ENCODE measurements at places on chromosomes 12 and 14.

- DNase-seq: no peak
These were observed 1052.9 kb downstream of the TMTC2 start for GRCh38 chr12:83739607-83740006.

GRCh38 chr12:47824198-47824597, 4.5 kb upstream of the HDAC7 start:
- no peak for DNase-seq

GRCh38 chr12:89215196-89215595, 137.1 kb downstream of the DUSP6 start:
- no peak for DNase-seq

GRCh38 chr14:32183151-32184058, 18.4 kb upstream of the RNU6-7 start:
- no peak for DNase-seq

GRCh38 chr12:120239776-120240494, 25.6 kb downstream of the PXN start:
- no peak for DNase-seq

GRCh38 chr12:14479004-14479403, 88.7 kb downstream of the PLBD1 start:
- no peak for DNase-seq

- DNase-seq: no peak
These were observed 117.3 kb downstream of the BEGAIN start for GRCh38 chr14:100469632-100470522.

DNA sequence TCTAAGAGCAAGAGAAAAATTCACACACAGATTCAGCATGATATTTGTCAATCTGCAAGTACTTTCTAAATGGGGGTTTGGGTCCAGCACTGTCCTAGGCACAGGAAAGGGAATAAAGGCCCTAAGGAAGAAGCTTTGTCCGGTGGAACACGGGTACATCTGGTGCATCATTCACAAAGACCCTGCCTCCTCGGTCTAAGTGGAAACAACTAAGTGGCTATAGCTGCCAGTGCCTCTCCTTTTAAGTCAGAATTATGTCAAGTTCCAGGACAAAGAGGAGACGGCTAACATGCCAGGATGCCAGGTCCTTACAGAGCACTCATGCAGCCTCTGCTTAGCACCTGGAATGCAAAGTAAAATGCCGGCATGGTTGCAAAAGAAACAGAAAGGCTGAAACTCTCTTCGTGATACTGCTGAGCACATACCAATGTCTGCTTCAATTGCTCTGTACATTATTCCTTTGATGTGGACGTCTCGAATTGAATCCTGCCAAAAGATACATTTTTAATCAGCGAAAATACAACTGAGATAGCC, 47.5 kb downstream of the NT5DC3 start:
- no peak for DNase-seq

- no peak for DNase-seq
These were observed 312.3 kb upstream of the DIO2 start for GRCh38 chr14:80523518-80524117.

- DNase-seq: no peak
These were observed 14.7 kb downstream of the KRT2 start for GRCh38 chr12:52637299-52637698.

DNA sequence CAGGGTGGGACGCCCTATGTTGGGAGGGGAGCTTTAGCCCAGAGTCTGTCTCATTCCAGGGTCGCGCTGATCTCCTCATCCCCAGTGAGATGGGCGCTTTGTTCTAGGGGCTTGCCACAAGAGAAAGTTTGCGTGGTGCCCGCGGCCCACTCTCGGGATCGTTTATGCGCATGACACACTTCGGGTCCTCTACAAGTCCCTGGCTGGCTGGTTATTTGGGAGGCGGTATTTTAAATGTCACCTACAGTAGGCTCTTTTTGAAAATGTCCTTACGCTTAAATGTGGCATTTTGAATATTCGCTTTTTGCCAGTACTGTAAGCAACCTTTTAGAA, 541 bp downstream of the GOLT1B start:
- no peak for DNase-seq

GRCh38 chr14:32129124-32129523, 52.0 kb downstream of the ARHGAP5 start:
- no peak for DNase-seq

GRCh38 chr12:1972856-1973317, 31.4 kb downstream of the DCP1B start:
- DNase-seq: no peak

- DNase-seq: no peak
These were observed 5.3 kb upstream of the UBC start for GRCh38 chr12:124919521-124920352.

GRCh38 chr12:117098361-117099217, 627 bp downstream of the TESC start:
- DNase-seq: no peak

- no peak for DNase-seq
These were observed 32.6 kb downstream of the MLXIP start for GRCh38 chr12:122111089-122111641.

DNA sequence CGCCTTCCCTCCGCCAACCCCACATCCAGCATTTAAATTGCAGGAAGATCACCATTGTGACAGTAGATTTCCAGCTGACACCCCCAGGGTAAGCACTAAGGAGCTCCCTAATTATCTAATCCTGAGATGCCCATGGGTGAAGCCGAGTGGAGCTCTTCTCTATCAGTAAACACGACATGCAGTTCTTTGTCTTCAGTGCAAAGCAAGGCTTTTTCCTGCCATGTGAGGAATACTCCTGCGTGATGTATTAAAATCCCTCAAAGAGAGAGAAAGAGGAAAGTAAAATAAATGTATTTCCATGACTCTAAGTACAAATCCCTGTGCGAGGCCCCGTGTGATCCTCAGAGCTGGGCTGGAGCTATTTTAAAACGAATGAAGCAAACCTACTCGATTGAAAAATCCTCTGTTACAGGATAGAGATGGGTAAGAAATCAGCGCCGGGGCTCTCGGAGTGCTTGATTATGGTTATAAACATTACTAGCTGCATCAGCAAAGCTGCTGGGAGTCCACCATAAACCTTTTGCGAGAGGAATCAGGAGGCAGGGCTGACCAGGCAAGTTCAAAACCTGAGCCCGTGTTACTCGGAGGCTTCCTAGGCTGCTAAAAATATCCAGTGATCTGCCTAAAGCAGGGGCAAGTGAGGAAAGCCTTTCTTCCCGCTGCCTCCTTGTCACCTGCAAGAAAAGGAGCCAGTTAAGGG, 61.5 kb downstream of the MAP1LC3B2 start:
- DNase-seq: no peak

GRCh38 chr12:64821116-64821630, 3.3 kb upstream of the TBC1D30 start:
- DNase-seq: no peak

DNA sequence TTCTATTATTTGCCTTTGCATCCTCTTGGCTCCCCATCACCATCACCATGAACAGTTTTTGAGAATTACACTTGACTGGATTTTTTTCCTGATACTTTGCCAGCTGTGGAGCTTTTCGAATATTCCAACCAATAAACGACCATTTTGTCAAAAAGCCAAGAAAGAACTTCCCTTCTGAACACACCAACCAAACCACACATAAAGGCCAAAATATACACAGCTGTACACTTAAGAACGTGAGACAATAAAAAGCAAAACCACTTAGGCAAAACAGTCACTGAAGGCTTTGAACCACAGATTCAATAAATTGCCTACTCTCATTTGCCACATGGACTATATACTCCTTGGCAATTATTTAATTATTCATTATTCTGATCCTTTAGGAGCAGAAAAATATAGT, 1.1 kb downstream of the C14orf93 start:
- peak; percentile 25 for DNase-seq

DNA sequence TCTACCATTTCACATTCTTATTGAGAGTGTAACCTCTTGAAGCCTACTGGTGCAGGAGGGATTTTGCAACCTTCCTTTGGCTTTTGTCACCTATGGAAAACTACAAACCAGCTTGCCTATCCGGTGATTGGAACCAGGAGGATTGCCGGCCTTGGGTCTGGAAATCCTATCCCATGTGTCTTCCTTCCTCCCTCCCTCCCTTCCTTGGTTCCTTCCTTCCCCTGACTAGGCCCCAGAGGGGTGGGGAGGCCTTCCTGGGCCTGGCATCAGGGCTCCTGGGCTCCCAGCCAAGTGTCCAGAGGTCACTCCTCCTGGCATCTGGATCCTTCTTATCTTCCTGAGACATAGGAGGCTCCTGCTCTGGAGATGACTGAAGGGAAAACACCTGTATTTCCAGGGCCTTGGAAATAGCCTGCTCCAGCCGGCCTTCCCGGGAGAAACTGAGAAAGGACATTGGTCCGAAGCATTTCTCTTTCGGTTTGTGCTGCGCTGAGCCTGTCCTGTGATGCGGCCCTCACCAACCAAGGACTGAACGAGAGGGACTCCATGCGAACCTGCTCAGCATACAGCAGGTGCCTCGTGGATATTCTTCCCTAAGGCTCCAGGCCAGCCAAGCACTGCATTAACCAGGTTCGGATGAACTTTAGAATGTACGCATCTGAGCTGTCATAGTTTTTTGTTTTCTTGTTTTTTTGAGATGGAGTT, 43.4 kb downstream of the PSMA6 start:
- no peak for DNase-seq

- DNase-seq: no peak
These were observed at the start of gene PTPRQ for GRCh38 chr12:80443974-80444666. TSS of gene PTPRQ (plus strand) at chr12:80444235. CDS start at chr12:80444346, 111 bp downstream.

- no peak for DNase-seq
These were observed 496.5 kb downstream of the VRK1 start for GRCh38 chr14:97293659-97294058.

DNA sequence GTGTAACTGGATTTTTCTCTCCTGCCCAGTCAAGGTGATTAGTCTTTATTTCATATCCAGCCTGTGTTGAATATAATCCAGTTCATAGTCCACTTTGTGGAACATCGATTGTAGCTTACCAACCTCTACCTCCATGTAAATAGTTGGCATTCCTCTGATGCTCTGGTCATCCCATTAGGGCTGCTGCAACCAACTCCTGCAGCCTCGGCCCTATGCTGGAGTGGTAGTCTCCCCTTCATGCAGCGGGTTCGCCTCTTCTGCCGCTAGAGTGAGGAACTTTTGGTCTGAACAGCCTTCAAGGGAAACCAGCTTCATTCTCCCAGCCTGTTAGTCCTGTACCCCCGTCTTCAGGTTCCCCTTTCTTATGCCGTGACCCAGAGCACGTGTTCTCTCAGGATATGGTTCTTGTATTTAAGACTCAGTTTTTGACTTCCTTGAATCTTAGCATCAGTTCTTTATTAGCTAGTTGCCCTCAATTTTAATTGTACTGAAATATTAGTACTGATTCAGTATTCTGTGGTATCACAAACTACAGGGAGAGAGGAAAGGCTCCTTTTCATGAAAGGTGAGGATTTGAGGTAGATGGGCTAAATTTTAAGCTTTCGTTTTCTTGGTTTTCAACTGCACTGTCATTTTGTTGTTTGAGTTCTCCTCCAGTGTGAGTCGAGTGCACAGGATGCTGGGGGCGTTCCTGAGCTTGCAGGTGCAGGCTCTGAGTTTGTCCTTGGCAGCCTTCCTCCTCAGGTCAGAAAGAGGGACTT, 33.2 kb downstream of the ZNF664 start:
- DNase-seq: peak; percentile 39

DNA sequence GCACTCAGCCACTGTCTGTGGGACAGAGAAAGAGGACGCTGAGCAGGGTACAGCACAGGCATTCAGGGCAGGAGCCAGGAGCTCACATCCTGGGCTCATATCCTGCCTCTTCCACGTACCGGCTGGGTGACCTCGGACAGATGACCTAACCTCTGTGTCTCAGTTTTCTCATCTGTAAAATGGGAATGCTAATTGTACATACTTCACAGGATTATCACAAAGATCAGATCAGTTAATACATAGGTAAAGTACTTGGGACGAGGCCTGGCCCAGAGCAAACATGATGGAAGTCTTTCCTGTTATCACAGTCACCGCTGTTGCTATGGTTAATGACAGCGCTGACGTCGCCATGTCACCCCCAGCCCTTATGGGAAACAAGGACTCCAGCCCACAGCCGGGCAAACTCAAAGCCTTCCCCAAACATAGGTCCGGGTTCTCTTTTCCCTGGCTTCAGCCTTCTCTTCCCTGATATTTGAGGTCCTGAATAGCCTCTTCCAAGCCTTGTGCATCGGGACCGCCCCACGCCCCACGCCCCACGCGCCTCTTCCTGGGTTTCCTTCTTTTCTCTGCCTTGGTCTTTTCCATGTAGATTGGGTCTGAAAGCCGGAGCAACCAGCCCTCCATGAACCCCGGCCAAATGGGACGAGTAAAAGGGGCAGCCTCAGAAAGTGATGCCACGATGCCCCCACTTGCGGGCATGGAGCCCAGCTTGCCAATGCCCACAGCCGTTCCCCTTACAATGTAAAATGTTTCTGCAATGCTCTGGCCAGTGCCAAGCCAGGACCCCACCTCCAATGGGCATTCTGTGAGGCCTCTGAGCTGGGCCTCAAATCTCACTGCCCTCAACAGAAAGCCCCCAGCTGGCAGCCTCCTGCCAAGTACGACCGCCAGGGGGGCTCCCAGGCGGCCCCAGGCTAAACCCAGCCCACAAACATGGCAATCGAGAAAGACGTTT, 125.4 kb downstream of the RFLNA start:
- no peak for DNase-seq

DNA sequence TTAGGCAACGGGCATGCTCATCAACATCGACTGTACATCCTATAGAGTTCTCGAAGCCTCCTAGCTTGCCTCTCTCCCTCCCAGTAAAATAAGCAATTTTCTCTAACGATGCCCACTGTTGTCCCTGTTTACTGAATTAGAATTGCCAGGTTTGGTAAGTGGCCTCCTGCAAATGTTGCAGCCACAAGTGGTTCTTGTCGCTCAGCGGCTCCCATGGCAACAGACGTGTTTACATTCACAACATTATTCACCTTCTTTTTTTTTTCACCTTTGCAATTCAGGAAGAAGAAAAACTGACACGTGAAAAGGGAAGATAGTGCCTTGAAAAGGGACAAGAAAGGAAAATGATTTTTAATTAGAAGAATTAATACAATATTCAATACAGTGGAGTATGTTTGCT, 100.9 kb upstream of the PKP2 start:
- DNase-seq: no peak

DNA sequence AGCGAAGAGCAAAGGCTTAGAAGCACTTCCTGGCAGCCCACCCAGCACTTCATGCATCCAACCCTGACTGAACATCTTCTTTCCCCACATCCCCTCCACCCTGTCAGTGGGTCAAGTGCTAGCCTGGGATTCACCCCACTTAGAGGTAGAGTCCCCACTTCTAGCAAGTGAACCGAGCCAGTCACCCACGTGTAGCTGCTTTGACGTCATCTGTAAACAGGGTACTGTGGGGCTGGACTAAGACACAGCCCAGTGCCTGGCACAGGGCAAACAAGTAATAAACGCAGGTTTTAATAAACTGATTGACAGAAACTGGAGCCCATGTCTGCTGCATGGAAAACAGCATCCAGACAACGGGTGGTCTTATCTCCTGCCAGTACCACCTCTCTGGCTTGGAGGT, 61.7 kb downstream of the ITPK1 start:
- no peak for DNase-seq

DNA sequence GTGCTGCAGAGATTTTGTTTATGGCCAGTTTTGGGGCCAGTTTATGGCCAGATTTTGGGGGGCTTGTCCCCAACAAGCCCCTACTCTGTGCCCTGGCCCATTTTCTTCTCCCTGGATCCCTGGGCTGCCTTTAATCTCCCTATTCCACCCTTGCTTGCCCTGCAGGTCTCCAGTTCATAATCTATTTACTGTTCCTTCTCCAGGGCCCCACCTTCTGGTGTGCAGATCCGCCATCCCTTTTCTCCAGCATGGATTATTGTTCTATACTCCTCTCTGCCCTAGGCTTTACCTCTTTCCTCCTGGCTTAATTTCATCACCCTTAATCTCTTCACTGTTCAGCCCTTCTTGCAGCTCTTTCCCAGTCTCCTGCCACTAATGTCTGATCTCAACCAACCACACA, 26.0 kb upstream of the NUDT4 start:
- DNase-seq: no peak

- no peak for DNase-seq
These were observed 8.0 kb downstream of the BORCS5 start for GRCh38 chr12:12364787-12365445.
